ENCODE measurements at places on chromosomes 4 and X.

- no peak for DNase-seq
These were observed 17.3 kb downstream of the CMC4 start for GRCh38 chrX:155053656-155054055.

GRCh38 chr4:113052379-113052951 is 3.0 kb downstream of the ANK2 start:
- DNase-seq: no peak

GRCh38 chrX:131607792-131608369 is 64.0 kb downstream of the OR13H1 start:
- DNase-seq: no peak

DNA sequence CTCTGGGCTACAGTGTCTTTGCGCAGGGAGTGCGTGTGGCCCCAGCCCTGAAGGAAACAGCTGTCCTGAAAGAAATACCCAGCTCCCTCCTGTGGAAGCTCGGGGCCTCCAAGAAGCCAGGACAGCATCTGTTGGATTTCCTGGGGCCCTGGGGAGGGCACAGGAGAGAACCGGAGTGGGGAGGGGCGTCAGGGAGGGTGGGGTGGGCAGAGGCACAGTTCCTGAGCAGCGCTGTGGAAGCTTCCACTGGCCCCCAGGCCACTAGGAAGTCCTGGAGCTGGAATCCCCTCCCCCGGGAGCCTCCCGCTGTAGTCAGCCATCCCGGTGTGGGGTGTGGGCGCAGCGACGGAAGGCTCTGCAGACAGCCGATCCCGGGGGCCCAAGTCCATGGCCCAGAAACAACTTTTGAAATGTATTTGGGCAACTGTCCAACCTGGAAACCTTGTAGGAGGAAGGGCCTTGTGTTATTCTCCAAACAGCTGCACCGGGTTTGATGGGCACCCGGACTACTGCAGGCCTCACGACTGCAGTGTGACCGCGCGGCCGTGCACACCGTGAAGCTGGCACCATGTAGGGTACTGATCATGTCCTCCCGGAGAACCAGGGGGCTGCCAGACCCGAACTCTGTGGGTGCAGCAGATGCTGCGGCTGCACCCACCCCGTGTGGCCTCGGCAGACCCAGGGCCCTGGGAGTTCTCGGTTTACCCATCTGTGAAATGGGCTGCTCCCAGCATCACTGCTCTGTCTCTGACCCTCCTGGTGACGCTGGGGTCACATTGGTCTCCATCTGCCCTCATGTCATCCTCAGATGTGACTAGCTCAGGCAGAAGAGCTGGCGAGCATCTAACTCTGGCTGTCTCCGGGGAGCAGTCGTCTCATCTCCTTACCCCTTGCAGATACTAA is 68.5 kb upstream of the HMX1 start:
- no peak for DNase-seq

GRCh38 chr4:135114079-135114478 is 912.5 kb upstream of the PABPC4L start:
- no peak for DNase-seq

DNA sequence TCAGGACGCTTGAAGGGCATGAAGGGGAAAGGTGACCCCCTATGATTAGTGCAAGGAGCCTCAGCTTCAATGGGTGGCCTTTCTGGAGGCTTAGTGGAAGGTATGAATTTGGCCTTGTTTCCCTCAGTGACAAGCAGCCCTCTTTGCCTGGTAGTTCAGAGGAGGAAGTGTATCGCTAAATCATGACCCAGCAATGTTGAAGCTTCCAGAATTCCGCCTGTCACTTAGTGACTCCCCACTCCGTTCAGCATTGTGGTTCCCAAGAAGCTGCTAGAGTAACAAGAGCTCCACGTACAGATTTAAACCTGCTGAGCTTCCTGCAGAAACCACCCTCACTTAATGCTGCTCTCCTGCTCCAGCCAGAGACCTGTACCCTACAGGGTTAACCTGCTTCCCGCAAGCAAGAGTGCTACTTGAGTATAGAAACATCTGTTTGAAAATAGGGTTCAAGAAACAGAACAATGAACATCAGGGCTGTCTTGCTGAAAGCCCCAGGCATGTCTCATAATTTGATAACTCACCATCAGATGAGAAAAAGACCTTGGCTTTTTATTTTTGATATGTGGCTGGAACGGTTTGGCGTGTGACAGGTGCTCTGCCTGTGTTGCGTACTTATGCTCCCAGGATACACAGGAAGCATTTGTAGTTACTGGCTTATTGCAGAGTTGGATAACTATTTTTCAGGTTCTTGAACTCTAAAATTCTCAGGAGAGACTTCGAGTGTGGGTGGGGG is 105.2 kb downstream of the UCHL1 start:
- DNase-seq: no peak
